Stimulated activated CD4-positive, alpha-beta T cell treated with anti-CD3 and anti-CD28 coated beads, TNF-alpha, amount 100 ng/mL, for 4 hours (primary cell): ENCODE measurements at places on chromosomes 6 and 20.

DNA sequence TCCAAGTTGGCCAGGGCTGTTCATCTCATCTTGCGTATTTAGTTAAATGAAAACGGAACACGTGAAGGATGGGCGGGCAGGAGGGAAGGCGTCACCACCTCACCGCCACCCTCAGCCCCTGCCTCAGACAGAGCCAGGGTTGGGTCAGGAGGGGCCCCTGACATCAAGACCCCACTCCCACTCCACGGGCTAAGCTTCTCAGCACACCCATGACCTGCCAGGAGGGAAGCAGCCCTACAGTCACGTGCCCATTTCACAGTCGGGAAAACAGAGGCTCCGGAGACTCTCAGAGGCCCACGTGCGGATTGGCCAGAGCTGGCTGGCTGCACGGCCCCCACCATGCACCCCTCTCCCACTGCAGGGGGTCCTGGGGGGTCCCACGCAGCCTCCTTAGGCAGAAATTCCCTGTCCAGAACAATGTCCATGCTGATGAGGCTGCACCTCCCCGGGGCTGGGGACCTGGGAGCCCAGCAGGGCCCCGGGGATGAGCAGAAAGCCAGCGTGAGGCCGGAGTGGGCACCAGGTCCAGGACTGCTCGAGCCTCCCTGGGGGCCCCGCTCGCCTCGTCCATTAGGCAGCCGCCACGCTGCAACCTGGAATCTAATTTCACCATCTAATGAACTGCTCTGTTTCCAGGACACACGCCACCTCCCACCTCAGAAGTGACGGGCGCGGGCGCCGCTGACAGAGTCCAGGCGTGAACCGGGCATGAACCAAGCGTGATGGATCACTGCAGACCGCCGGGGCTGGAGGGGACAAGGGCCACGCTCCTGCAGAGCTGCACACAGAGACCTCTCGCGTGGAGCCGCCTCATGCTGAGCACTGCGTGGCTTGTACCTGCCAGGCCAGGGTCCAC, 15.8 kb downstream of the KCNQ2 start:
- DNase-seq, result no peak

GRCh38 chr6:10141746-10142443, 273.0 kb downstream of the TFAP2A start:
- no peak for DNase-seq

DNA sequence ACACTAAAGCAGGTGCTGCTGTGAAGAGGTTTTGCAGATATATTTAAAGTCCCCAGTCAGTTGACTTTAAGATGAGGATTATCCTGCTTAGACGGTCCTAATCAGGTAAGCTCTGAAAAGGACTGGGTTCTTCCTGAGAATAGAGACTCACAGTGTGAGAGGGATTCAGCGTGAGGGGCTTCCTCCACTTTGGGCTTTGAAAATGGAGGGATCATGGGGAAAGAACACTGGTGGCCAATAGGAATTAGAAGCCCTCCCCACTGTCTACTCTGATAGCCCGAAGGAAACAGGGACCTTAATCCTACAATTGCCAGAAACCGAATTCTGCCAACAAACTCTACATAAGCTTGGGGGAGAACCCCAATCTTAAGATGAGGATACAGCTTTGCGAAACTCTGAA, 29.7 kb upstream of the HLA-G start:
- DNase-seq, result no peak

DNA sequence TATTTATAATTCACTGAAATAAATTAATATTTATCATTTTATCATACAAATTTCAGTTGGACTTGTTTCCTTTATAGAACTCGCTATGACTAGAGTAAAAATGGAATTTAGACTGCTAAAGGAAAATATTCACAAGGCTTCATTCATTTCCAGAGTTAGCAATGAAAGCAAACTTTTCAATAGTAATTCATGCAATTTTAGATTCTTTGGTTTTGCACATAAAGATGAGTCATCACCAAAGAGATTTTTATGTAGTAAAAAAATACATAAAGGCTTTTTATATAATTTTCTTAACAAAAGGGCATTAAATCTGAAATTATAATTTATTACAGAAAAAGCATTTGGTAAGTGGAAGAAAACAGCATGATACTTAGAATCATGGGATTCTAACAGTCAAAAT, 37.2 kb upstream of the STXBP5 start:
- DNase-seq, result no peak

DNA sequence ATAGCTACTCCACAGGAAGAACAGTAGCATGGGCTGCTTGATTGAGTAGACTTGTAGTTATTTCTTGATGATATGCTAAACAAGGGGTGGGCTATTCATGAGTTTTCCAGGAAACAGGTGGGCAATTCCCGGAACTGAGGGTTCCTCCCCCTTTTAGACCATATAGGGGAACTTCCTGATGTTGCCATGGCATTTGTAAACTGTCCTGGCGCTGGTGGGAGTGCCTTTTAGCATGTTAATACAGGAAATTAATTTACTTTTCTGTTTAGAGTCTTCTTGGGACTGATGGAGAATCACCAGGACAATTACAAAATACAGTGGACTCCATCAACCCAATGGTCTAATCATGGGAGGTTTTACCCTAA, 22.7 kb downstream of the CYP24A1 start:
- no peak for DNase-seq

DNA sequence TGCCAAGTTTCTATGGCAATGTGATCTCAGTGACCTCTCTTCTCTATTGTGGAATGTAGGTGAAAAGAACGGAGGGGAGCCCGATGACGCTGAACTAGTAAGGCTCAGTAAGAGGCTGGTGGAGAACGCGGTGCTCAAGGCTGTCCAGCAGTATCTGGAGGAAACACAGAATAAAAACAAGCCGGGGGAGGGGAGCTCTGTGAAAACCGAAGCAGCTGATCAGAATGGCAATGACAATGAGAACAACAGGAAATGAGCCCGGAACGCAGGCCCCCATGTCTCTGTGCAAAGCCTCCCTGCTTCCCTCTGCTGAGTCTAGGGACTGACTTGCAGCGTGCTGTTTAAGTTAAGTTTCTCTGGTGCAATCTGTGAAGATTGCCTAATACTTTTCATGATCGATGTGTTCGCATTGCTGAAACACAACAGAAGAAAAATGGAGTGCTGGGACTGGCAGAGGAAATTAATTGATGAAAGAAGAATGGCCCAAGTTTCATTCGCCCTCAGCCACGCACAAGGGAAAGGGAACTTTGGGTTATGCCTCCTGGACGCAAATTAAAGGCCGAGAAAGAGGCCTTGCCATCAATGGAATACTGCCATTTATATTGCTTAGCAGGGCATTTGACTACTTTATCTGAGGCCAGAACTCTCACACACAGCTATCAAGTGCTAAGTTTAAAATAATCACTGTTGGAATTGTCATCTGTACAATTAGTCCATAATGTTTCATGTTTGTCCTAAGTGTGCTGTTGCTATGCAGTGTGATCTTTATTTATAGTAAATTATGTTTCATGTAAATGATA, 146.4 kb downstream of the AKAP7 start:
- peak; percentile 28 for DNase-seq

DNA sequence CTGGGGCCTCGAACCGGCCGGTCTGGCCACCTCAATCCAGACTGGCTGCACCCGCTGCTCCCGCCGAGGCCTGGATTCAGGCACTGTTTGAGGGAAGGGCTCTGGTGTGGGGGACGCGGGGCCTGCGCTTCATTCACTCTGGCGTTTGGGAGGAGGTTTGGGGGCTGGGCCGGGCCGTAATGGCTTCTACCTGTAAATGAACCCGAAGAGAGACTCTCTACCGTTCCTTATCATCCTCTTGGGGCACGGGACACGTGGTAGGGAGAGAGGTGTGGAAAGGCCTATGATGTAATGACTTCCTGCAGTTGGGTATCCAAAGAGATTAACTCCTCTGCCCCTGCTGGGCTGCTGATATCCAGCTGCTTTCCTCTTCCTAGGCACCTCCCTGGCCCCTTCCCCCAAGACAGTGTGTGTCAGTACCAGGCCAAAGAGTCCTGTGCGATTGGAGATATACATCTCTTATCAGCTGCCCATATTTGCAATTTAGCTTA, 1.8 kb downstream of the FOXO3 start:
- no peak for DNase-seq
